ENCODE measurements at places on chromosomes 16 and 17. TPM values are rescaled to one million over a fixed set of nuclear protein-coding genes. Genes with fewer than 3 reads are reported as not detected.

Gene DRC3
- 0.26 TPM for total RNA-seq

Gene PLLP
- not detected for total RNA-seq

Gene CDRT15L2
- not detected for total RNA-seq

DNA sequence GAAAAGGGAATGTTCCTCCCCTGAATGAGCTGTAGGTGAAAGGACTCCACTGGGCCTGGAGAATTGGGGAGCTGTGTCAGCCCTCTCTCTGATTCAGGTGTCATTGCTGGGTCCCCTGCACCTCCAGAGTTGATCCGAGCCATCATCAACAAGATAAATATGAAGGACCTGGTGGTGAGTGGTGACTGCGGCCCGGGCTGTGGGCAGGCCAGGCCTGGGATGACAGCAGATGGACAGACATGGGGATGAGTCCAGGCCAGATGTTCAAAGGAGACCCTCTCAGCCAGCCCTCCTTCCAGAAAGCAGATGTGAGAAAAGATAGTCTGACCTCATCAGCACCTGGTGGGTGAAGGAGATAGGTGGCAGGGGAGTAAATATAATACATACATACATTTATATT is 4.6 kb downstream of the CHAD start:
- no peak overlapping the region for H3K4me3 ChIP-seq
- H3K4me1 ChIP-seq = peaks cover 22% of the 10 kb centered on the region
- peaks cover 6% of the 10 kb centered on the region for H3K27me3 ChIP-seq
- DNase-seq = no peak

Measured in natural killer cell (primary cell).